ENCODE measurements at places on chromosomes 7 and 10. TPM values are rescaled to one million over a fixed set of nuclear protein-coding genes. Genes with fewer than 3 reads are reported as not detected.

GRCh38 chr7:76300166-76300731 lies 2.2 kb upstream of the HSPB1 start:
- H3K36me3 ChIP-seq, result no peaks in the 10 kb centered on the region
- no peak overlapping the region for H3K4me3 ChIP-seq
- H3K4me1 ChIP-seq, result peaks cover 38% of the 10 kb centered on the region
- peak; percentile 82 for DNase-seq

GRCh38 chr10:62740885-62741745 lies 63.4 kb upstream of the ADO start:
- H3K36me3 ChIP-seq, result no peaks in the 10 kb centered on the region
- H3K27me3 ChIP-seq, result no peaks in the 10 kb centered on the region
- no peak overlapping the region for H3K27ac ChIP-seq
- H3K4me3 ChIP-seq, result no peak overlapping the region

DNA sequence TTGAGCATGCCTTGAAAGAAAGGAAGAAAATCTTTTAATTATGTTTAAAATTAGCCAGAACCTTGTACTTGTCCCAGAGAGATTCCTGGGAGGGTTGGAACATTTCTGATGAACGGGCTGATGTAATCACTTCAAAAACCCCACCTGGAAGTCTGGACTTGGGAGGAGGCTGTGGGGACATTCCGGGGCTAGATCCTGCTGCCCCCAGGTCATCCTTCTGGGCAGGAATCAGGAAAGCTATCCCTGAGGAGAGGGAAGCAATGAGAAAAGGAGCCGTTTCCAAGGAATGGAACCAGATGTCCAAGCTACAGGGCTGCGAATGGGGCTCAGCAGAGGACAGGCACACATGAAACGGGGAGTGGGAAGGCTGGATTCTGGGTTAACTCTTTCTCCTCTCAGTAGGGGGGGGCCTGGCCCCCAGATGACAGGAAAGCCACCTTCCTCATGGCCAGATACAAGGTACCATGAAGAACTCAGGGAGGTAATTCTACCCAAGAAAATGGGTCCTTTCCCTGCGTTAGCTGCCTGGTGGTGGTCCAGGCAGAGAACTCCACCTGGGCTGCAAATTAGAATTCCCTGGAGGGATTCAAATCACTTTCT lies 280.1 kb downstream of the TCF7L2 start:
- no peaks in the 10 kb centered on the region for H3K27me3 ChIP-seq
- no peak for DNase-seq
- H3K4me1 ChIP-seq, result no peaks in the 10 kb centered on the region
- no peaks in the 10 kb centered on the region for H3K36me3 ChIP-seq

DNA sequence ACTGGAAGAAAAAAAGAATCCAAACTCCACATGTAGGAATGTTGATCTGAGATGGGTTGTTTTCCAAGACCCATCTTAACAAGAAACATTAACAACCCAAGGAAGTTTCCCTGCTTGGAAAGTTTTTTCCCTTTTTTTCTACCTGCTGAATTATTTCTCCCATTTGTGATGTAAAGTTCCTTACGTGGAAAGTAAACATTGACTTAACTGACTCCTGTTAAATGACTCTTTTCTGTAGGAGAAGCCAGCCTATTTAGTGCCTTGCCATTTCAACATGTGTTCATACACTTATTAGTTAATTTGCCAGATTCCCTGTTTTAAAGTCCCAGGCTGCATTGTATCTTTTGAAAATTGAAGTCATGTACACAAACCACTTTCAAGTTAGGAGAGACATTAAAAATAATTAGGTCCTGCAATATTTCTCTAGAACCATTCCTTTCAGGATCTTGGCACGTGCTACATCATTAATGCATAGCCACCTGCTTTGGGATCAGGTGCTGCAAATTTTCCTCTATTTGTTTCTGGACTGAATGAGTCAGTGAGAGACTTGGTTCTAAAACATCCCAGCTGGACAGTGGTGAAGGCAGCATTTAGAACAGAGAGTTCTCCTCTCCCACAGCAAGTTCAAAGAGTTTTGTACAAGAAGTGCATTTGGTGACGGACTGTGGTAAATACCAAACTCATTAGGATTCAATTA lies 698.5 kb downstream of the SUGCT start:
- H3K27ac ChIP-seq, result no peak overlapping the region
- H3K27me3 ChIP-seq, result no peaks in the 10 kb centered on the region
- H3K4me1 ChIP-seq, result no peaks in the 10 kb centered on the region
- H3K36me3 ChIP-seq, result no peaks in the 10 kb centered on the region
- no peak overlapping the region for H3K4me3 ChIP-seq

GRCh38 chr10:82037076-82037475 lies 162.1 kb downstream of the NRG3 start:
- DNase-seq, result no peak
- no peak overlapping the region for H3K27ac ChIP-seq
- H3K4me3 ChIP-seq, result no peak overlapping the region

DNA sequence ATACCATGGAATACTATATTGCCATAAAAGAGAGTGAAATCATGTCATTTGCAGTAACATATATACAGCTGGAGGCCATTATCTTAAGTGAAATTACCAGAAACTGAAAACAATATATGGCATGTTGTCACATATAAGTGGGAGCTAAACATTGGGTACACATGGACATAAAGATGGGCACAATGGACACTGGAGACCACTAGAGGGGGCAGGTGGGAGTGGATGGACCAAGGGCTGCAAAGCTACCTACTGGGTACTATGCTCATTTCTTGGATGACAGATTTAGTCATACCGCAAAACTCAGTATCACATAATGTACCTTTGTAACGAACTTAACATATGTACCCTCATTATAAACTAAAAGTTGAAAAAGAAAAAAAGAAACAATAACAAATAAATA lies 1167.6 kb downstream of the NXPH1 start:
- DNase-seq, result no peak
- H3K36me3 ChIP-seq, result no peaks in the 10 kb centered on the region
- no peak overlapping the region for H3K4me3 ChIP-seq

- H3K27me3 ChIP-seq, result no peaks in the 10 kb centered on the region
- H3K27ac ChIP-seq, result no peak overlapping the region
- no peaks in the 10 kb centered on the region for H3K36me3 ChIP-seq
- no peaks in the 10 kb centered on the region for H3K4me1 ChIP-seq
Measured at GRCh38 chr7:65475040-65475726, 101.5 kb downstream of the ZNF92 start.

OR2A2 gene
- total RNA-seq, result not detected

ADIRF gene
- 16.5 TPM for total RNA-seq

CCL26 gene
- total RNA-seq, result not detected

CALML3 gene
- not detected for total RNA-seq

TRPV5 gene
- total RNA-seq, result not detected

CDK13 gene
- 20.7 TPM for total RNA-seq

LEP gene
- total RNA-seq, result 0.06 TPM

CPA2 gene
- 7,131 TPM for total RNA-seq

Data from pancreas (tissue), 10 donors.